IPS DF 6.9 (cell line): ENCODE measurements at places on chromosomes 1 and 21.

DNA sequence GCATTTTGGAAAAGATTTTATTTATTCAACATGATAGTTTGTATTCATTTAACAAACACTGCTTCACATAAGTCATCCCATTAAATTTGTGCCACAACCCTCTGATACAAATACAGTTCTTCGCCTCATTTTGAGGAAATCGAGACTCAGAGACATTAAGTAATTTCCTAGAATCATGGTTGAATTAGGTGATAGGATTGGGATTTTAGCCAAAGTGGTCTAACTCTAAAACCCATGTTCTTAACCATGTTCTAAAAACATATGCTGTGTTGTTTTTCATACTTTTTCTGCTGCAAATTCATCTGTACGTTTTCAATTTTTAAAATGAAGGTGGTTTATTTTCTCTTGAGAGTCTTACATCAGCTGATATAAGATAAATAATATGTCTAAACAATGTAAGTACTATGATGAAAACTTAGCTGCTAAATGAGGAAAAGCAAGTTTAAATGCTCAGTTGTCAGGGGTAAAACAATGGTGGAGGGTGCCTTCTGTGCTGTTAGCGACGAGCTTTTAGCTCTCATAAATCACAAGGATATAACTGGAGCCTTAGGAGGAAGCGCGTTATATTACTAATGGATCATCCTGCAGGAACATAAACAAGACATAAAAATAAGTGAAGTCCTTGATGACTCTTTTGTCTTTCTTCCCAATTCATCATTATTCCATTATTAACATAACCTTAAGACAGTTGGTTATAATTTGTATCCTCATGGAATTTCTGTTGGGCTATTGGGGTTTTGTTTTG lies 97.7 kb downstream of the CACHD1 start:
- DNase-seq, result no peak

DNA sequence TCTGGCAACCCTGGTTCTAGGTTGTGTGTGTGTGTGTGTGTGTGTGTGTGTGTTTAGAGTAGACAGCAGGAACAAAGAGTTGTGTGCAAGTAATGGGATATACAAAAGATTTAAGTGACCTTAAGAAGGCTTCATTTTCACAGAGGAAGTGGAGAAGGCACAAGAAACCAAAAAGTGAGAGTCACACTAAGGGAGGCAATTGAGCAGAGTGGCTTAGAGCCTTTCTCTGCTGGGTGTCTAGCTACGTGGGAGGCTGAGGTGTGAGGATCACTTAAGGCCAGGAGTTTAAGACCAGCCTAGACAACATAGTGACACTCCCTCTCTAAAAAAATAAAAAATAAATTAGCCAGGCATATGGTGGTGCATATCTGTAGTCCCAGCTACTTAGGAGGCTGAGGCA lies 44.4 kb upstream of the HAO2 start:
- no peak for DNase-seq

- no peak for DNase-seq
These were observed 10.9 kb upstream of the VAV3 start for GRCh38 chr1:107975851-107976250.

DNA sequence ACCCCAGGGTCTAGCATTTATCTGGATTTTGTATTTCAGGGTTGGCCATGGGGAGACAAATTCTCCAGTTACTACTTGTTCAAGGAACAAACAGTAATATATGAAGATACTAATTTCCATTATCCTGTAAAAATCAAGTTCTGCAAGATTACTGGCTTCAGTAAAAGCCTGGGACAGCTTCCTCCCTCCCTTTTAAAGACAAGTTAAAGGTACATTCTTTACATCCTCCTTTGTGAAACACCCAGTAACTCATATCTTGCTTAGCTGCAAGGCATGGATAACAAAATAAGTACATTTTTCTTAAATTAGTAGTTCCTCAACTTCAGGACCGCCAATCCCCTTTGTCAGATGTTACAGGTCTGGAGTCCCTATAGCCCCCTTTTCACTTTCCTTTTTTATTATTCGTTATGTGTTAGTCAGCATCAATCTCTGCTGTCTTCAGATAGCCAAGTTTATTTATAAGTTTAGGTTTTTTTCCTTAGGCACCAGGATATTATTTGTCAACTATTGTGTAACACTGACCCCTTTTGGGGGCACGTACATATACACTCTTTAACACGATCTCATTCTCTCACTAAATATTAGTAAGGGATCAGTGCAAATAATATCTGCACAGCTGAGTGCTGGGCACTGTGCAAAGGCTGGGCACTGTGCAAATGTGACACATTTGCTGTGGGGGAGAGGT lies 9.8 kb downstream of the ERRFI1 start:
- DNase-seq, result no peak

DNA sequence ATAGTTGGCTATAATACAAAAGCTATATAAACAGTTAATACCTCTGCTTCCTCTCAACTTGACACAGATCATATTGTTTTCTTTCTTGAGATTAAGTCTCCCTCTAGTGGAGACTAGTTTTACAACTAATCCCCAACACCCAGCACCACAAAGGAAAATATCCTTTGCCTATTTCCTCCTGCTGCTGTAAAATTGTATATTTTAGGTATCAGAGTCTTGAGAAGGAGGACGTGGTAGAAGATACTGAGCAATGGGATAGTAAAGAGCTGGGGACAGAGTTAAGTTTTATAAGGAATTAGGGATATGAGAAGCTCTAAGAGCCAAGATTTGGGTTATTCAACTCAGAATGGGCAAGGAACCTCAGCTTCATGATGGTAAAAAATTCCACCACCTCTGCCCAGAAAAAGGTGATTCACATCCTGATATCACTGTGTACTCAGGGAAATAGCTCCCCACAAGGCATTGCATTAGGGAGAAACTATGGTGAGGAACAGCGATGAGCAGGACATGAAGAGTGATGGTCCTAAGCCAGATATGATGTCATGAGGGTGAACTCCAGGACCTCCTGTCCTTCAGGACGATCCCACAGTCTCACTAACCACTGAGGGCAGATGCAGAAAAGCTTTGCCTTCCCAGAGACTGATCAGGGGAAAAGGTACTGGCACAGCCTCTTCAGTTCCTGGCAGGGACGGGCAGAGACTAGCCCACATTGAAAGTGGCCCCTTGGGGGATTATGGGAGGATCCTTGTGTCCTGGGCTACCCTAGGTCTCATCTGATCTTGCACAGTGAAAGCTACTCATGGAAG lies 14.7 kb upstream of the CFAP126 start:
- no peak for DNase-seq

DNA sequence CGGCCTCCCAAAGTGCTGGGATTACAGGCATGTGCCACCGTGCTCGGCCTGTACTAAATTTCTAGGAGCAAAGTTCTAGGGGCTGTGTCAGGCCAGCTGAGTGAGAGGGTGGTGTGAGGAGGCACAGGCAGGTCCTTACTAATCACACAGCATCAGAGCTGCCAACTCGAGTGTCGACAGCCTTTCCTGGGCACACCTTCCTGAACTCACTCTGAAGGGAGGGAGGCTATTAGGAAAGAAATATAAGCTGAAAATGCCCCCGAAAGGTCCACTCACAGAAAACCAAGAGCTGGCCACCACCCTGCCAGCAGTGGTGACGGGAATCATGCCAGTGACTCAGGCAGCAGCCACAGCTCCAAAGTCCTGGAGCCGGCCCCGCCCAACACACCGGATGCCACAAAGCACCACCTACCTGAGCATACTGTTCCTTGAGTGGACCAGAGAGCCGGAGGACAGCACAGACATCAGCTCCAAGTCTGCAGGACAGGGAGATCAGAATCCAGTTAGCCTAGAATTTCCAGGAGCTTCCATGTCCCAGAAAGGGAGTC lies 4.5 kb downstream of the PMVK start:
- DNase-seq, result no peak

GRCh38 chr1:97691325-97691724 lies 229.5 kb downstream of the DPYD start:
- no peak for DNase-seq

DNA sequence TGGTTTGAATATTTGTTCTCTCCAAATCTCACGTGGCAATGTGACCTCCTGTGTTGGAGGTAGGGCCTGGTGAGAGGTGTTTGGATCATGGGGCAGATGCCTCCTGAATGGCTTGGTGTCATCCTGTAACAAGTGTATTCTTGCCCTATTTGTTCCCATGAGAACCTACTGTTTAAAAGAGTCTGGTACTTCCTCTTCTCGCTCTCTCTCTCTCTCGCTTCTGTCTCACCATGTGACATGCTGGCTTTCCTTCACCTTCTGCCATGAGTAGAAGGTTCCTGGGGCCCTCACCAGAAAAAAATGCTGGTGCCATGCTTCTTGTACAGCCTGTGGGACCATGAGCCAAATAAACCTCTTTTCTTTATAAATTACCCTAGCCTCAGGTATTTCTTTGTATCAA lies 8.4 kb upstream of the PAXBP1 start:
- no peak for DNase-seq

DNA sequence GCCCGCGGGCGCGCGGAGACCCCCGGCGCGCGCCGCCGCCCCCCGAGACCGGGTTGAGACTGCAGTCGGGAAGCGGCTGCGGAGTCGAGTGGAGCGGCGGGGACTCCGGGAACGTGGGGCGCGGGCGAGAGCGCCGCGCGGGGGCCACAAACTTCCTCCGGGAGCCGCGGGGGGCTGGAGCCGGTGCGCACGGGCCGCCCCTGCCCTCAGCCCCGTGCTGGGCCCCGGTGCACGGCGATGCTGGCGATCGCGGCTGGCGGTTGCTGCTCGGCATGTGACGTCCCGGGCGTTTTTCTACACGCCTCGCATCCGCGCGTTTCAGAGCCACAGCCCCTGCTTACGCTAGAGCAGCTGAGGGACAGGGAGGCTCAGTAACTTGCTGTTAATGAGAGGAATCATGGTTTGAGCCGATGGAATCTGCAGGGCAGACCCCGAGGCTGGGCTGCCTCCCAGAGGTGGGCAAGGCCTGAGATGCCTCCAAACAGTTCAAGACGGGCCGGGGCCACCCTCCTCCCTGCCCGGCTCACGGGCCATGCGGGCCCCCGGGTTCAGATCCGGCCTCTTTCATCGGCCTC lies 520 bp downstream of the TMEM201 start:
- no peak for DNase-seq

GRCh38 chr1:147541672-147542568 lies 619 bp downstream of the BCL9 start:
- DNase-seq, result peak; percentile 43

DNA sequence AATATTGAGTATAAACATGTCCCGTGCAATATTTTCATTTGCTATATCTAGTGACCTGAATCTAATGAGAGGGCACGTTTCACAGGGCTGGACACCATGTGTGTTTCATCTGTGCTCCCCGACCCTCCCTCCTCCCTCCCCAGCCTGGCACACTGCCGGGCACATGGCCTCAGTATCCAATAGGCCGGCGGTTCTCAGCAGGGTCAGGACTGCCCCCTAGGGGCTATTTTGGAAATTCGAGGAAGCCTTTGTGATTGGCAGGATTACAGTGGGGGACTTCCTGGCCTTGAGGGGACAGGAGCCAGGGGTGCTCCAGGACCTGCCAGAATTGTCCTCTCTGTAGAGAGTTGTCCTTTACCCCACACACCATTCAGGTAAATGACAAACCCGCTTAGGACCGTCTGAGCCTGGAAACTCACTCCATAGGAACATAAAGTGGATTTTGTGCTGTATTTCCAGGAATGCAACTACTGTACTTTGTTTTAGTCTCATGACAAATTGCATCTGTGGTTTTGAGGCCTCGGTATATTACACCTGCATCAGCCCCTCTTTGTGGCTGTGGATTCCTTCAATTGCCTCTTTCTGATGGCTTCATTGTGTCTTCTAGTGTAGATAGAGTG lies 109.5 kb upstream of the SIM2 start:
- peak; percentile 11 for DNase-seq

- no peak for DNase-seq
These were observed 57.4 kb upstream of the RGS18 start for GRCh38 chr1:192100686-192101468.

- no peak for DNase-seq
These were observed 53.2 kb upstream of the RAVER2 start for GRCh38 chr1:64691626-64692025.

DNA sequence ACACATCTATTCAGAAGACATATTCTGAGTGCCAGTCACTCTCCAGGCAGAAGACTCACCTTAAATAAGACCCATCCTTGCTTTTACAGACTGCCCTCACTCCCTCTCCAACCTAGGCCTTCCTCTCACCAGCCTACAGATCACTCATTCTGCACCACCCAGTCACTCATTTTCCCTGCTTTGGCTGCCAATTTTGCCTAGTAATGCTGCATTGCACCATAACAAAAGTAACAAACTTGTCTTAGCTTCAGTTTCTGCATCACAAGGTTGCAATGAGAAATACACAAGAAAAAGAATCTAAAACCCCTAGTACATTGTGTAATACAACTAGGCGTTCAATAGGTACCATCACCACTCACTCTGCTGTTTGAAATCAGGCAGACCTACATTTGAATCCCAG lies 292.4 kb downstream of the PLPP3 start:
- no peak for DNase-seq

GRCh38 chr1:233389893-233390292 lies 62.4 kb downstream of the MAP3K21 start:
- DNase-seq, result no peak

GRCh38 chr1:88678405-88678804 lies 5.7 kb upstream of the PKN2 start:
- no peak for DNase-seq

- no peak for DNase-seq
These were observed 3.8 kb downstream of the JMJD4 start for GRCh38 chr1:227731241-227731677.

- DNase-seq, result no peak
These were observed 21.9 kb upstream of the XPR1 start for GRCh38 chr1:180609643-180610555.

- DNase-seq, result no peak
These were observed 53.4 kb upstream of the COL6A1 start for GRCh38 chr21:45927851-45928850.

- DNase-seq, result no peak
These were observed 112.3 kb upstream of the IFFO2 start for GRCh38 chr1:19068639-19069276.

DNA sequence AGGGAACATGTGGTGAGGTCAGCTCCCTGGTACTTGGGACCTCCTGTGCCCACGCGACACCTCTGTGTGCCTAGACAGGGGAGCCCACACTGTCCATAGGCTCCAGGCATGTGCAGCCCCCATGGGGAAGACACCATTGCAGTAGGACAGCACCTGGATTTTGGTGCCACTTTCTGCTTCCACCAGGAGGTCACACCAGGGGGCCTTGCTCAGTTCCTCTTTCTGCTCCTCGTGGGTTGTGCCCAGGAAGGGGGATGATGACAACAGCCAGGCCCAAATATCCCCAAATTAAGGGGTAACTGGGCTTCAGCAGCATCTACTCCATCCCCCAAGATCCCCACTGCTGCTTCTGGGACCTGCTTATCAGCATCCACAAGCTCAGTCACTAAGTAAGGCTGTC lies 358.2 kb upstream of the KAZN start:
- DNase-seq, result no peak

GRCh38 chr1:36885540-36886357 lies 148.6 kb downstream of the GRIK3 start:
- no peak for DNase-seq

GRCh38 chr1:31239653-31240241 lies at the start of gene NKAIN1:
Gene NKAIN1, minus strand, starts transcription at chr1:31239887. Its CDS starts 340 bp downstream, at chr1:31239547.
- DNase-seq, result no peak

- DNase-seq, result no peak
These were observed 11.6 kb upstream of the NPHP4 start for GRCh38 chr1:6003568-6004411.

- DNase-seq, result no peak
These were observed 2.3 kb downstream of the DENND4B start for GRCh38 chr1:153944005-153944826.
